ENCODE measurements at places on chromosomes 16 and 17.

DNA sequence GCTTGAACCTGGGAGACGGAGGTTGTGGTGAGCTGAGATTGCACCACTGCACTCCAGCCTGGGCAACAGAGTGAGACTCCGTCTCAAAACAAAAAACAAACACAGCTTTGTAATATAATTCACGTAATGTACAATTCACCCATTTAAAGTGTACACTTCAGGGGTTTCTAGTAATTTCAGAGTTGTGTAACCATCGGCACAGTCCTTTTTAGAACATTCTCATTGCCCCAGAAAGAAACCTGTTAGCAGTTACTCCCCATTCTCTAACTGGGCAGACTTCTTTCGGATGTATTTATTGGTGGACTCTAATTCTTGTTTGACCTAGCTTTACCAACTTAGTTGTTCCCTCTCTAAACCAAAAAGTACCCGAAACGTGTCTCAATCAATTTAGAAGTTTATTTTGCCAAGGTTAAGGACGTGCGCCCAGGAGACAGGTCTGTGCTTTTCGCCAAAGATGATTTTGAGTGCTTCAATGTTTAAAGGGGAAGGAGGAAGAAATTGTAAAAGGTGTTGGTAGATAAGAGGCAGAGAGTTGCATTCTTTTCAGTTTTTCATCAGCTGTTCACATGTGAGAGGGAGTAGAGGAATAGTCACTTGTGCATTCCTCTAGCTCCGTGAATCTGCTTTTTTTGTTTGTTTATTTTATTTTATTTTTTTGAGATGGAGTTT, 175.3 kb downstream of the PRKCA start:
- DNase-seq, result no peak

- no peak for DNase-seq
These were observed 5.7 kb upstream of the RPL38 start for GRCh38 chr17:74197801-74198200.

GRCh38 chr16:48704710-48705109, 94.7 kb upstream of the N4BP1 start:
- DNase-seq, result no peak

DNA sequence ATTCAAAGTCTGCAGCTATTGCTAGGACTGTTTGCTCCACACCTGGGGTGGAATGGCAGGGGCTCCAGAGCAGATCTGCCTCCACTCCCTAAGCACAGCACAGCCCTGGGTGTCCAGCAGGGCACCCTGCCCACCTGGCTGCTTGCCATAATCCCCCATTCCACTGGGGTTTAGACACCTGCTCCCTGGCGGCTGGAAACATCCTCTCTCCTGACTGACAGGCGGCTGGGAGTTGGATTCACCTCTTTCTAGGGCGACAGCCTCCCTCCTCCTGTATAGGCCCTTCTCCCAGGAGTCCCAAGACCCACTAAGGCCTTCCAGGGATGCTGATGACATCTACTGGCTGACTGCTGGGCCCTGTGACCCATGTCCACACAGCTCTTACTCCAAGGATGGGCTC, 18.0 kb downstream of the HDAC5 start:
- no peak for DNase-seq

DNA sequence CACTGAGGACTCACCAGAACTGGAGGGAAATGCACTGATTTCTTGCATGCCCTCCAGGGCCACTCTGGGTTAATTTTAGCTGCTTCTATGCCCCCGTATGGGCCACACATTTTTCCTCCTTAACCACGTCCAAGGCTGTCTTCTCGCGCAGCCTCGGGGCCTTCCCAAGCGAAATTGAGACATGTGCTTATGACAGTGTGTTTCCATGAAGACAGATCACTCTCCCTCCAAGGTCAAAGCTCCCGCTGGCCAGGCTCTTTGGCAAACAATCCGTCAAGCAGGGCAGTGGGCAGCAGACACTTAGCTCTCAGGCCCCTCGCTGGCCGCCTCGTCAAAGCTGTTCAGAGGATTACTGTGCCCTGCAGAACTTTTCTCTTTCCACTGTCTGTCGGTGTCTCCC, 243.0 kb upstream of the N4BP1 start:
- DNase-seq, result no peak

GRCh38 chr17:33803199-33803685, 451.8 kb upstream of the CCL2 start:
- no peak for DNase-seq

DNA sequence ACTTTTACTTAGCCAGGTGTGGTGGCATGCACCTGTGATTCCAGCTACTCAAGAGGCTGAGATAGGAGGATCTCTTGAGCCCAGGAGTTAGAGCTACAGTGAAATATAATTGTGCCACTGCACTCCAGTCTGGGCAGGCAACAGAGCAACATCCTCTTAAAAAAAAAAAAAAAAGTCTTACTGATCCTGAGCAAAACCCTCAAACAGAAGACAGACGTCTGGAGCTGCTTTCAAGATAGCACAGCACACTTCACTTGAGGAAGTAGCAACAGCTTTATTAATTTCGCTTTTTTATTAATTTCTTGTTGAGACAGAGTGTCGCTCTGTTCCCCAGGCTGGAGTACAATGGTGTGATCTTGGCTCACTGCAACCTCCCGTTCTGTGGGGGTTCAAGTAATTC, 10.2 kb upstream of the GGA2 start:
- DNase-seq, result no peak

All from right atrium auricular region (tissue), 2 donors.